ENCODE measurements at places on chromosomes 7 and 10.

GRCh38 chr7:38453168-38453567 is 178.0 kb downstream of the AMPH start:
- no peak for DNase-seq

GRCh38 chr7:26916336-26916735 is 51.9 kb upstream of the SKAP2 start:
- DNase-seq = no peak

- DNase-seq = peak; percentile 35
Observed at GRCh38 chr7:48089046-48090003, at the start of gene UPP1. TSS of gene UPP1 (plus strand) at chr7:48089265. CDS start at chr7:48094784, 5,519 bp downstream.

DNA sequence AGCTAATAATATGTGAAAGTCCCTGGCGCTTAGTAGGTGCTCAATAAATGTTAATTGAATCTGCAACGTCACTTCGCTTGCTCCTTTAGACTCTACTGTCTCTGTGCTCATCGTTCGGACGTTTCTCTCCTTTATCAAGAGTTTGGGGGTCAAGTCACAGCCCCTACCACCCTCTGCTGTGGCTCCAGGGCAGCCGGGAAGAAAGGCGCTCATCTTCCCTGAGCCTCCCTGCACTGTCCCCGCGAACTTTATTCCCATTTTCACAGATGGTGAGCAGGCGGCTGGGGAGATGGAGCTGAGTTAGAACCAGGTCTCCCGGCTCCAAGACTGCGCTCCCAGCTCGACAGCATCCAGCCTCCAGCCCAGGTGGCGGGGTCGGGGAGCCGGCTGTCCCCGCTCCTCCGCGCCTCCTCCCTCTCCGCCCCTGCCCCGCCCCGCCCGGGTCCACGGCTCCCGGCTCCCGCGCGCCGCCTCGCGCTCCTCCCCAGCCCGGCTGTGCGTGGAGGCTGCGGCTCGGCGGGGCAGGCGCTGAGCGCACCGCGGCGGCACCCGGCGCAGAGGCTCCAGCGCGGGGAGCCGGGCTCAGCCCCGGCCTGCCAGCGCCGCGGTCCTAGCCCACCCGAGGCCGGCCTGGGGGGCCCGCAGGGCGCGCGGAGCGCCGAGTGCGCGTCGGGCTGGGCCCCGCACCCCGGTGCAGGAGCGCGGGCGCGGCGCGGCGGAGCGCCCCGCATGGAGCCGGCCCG is at the start of gene CLEC2L:
Gene CLEC2L (plus strand): TSS at position 487 of the 743 bp plus-strand sequence. CDS start 243 bp downstream, at position 730.
- DNase-seq = peak; percentile 62

DNA sequence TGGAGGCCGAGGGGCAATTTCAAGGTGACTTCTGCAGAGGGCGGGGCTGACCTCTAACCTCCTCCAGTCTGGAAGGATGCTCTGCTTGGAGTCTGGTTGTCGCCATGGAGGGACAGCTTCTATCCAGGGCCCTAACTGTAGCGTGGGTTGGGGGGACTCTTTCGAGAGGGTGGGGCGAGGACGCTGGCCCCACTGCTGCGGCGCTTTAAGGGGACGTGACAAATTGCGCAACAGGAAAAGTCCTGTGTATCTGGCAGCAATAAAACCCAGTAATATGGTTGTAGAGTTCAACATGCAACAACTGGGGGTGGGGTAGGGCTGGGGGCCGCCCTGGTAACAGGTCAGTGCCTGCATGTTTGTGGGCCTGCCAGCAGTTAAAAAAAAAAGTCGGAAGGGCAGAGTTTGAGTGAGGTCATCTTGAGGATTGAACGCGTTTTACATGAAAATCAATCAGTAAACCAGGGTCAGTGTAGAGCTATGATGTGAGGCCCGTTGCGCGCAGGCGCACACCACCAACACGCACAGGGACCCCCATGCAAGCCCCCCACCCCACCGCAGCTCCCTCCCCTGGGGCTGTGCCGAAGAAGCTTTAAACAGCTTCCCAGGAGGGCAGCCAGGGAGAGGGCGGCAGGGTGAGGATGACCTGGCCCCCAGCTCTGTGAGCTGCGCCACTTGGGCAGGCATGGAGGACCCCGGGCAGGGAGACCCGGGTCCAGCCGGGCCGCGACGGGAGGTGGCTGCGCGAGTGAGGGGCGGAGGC is 4.3 kb downstream of the SHH start:
- no peak for DNase-seq

- DNase-seq = peak; percentile 60
Observed at GRCh38 chr7:22008087-22008486, 62.4 kb upstream of the CDCA7L start.

DNA sequence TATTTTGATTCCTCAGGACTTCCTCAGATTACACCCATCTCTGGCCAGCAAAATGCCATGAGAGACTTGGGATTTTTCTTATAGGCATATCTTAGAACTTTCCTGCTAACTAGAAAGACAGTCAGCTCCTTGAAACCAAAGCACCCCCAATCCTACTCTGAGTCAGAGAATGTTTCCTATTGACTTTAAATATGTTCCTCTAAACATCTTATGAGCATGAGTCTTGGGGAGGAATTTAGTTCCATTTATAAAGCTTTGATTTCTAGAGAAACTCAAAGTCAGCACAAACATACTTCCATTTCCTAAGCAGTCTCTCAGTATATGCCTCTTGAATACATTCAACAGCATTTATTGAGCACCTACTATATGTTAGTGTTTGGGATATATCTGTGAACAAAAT is 128.5 kb downstream of the INHBA start:
- no peak for DNase-seq

- DNase-seq = peak; percentile 67
Observed at GRCh38 chr7:128869138-128869943, 6.7 kb downstream of the ATP6V1F start.

DNA sequence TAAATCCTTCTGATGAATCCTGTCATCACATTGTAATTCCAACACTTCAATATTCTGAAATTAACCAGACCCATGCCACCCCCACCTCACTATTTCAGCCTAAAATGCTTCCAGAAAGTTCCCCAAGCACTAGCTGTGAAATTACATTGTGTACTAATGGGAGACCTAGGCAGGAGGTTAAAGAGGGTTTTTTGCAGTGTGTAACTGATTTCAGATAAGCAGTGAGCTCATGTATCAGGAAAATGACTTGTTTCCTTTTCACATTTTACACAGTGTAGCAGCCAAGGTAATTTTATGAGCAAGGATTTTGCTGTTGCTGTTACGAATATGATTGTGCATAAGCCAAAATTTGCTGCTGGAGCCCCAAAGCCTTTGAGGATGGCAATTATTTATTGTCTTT is 129.0 kb downstream of the INHBA start:
- peak; percentile 5 for DNase-seq

GRCh38 chr10:48926764-48927540 is 12.7 kb downstream of the LRRC18 start:
- no peak for DNase-seq

DNA sequence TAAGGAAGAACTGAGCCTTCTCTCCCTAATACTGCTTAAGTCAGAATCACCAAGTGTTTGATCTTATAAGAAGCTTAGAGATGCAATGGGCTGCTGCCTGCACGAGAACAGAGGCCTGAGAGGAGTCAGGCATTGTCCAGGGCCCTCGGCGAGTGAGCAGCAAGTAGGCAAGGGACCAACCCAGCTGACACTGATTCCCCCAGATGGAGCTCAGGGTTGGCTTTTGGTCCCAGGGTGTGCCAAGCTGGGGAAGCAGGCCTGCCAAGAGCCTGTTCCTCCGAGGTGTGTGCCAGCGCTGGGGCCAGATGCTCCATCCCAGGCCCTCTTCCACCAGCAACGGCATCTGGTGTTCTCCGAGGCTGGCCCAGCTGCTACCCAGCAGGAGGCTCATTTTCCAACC is 222.0 kb upstream of the ZMIZ1 start:
- DNase-seq = peak; percentile 61

DNA sequence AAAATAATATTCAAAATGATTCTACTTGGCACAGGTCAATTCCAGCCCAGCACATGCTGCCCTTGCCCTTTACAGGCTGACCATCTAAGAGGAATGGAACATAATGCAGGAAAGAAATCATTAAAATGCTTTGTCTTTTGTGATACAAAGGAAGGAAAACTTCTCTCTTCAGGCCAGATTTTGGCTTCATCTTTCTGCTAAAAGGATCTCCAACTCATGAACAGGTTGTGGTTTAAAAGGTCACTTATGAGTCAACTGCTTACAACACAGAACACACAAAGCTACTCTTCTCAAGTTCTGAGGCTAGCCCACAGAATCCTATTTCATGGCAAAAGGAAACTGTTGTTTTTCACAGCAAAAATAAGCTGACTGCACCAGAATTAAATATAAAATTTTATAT is 197.1 kb downstream of the DOCK4 start:
- no peak for DNase-seq

GRCh38 chr10:101031796-101032636 is 982 bp downstream of the SFXN3 start:
- peak; percentile 95 for DNase-seq

- DNase-seq = peak; percentile 5
Observed at GRCh38 chr7:145434811-145435210, 599.0 kb upstream of the TPK1 start.
